ENCODE measurements at places on chromosomes 5 and 9. TPM values are rescaled to one million over a fixed set of nuclear protein-coding genes. Genes with fewer than 3 reads are reported as not detected.

GRCh38 chr5:39376293-39376714 lies 12.0 kb upstream of the C9 start:
- DNase-seq, result peak; percentile 45

GRCh38 chr5:134098690-134099089 lies 15.8 kb upstream of the TCF7 start:
- no peak for DNase-seq

DNA sequence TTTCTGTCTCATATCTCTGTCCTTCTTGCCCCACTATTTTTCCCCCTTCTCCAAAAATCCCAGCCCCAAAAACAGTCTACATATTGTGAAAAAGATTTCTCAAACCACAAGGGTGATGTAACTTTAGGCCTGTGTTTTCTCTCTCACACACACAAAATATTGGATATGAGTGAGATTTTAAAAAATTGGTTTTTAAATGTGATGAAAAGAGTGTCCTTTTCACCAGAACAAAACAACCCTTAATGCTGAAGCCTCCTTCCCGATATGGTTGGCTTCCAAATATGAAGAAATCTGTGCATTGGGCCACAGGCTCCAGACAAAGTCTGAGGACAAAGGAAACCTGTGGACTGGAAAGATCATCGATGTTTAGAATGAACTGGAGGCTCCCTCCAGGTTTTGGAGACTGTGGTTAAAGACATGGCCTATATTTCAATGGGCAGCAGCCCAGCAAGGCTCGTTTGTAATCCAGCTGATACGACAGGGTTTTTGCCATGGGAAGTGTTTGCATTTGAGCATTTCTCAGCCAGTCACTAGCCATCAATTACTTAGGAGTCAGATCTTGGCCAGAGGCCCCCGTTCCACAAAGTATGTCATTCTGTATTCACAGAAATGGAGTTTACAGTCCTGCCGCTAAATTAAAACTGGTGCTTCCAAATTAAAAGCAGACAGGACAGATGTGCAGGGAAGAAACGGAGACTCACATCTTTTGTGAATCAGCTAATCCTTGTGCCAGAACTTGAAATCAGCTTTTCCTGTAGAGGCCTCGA lies 546.3 kb downstream of the EBF1 start:
- DNase-seq, result no peak

GRCh38 chr5:158272409-158272808 lies 413.5 kb upstream of the CLINT1 start:
- no peak for DNase-seq

GRCh38 chr5:142821733-142822487 lies 51.7 kb downstream of the ARHGAP26 start:
- no peak for DNase-seq

GRCh38 chr5:168847511-168848073 lies 268.4 kb upstream of the PANK3 start:
- no peak for DNase-seq

GRCh38 chr5:157857816-157858526 lies 974 bp downstream of the CLINT1 start:
- DNase-seq, result peak; percentile 57

- DNase-seq, result peak; percentile 80
Observed at GRCh38 chr5:1315709-1316587, 21.1 kb upstream of the TERT start.

- no peak for DNase-seq
Observed at GRCh38 chr5:96565582-96566265, 96.5 kb upstream of the CAST start.

DNA sequence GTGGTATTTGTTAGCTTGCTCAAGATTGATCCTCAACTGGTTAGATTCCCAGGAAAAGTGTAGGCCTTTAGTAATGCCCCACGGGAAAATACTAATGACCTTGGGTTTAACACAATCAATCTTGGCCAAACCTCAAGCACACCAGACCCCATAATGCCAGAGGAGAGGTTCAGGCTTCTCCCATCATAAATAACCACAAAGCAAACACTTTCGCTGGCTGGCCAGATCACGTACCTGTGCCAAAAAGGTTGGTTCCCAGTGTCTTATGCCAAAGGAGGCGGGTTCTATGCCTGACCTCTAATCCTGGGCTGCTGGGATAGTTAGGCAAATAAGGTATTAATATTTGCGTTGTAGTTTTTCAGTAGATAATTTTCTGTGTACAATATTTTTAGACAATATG lies 379.2 kb upstream of the CDH18 start:
- DNase-seq, result no peak

- DNase-seq, result no peak
Observed at GRCh38 chr5:458547-459353, 15.8 kb downstream of the EXOC3 start.

DNA sequence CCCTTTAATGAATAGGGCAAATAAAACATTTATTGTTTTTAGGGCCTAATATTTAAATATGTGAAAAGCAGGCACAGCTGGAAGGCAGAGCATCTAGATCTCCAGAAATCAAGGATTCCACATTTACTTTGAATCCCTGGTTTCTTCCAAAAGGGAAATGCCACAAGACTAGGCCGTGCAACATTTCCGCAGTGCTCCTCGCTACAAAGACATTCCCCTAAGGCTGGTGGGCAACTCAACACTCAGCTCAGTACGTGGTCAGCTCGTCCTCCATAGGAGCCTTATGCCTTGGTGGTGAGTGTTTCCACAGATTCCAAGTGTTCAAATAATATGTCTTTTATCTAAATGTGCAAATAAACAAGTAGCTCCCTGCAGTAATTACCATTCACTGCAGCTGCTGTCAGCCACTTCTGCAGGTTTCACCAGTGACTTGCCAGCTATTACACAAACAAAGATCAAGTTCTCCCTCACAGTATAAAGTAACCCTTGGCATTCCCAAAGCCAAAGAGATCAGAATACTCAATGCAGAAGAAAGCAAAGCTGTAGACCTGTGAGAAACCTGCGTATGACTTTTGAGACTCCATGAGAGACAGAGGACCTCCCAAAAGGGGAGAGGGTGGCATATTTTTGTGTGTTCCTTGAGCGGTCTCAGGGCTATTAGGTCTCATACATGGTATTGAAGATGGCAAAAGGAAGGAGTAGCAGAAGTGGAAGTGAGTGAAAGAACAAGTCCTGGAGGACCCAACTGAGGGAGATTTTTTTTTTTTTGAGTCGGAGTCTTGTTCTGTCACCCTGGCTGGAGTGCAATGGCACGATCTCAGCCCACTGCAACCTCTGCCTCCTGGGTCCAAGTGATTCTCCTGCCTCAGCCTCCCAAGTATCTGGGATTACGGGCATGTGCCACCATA lies 38.0 kb upstream of the TENT2 start:
- DNase-seq, result no peak

DNA sequence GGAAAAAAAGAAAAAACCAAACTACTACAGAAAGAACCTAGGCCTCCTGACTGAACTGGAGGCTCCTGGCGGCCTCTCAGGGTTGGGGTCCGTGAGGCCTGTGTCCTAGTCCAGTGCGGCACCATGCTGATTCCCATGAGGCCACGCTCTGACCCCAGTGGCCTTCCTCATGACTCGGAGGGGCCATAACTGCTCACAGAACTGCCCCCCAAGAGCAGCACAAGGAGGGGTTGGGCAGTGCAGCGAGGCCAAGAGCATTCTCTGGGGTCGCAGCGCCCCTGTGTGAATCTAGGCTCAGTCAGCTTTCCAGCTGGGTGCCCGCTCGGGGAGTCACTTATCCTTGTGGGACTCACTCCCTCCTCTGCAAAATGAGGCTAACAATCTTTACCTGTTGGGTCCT lies 79.3 kb upstream of the FBXW11 start:
- DNase-seq, result no peak

DNA sequence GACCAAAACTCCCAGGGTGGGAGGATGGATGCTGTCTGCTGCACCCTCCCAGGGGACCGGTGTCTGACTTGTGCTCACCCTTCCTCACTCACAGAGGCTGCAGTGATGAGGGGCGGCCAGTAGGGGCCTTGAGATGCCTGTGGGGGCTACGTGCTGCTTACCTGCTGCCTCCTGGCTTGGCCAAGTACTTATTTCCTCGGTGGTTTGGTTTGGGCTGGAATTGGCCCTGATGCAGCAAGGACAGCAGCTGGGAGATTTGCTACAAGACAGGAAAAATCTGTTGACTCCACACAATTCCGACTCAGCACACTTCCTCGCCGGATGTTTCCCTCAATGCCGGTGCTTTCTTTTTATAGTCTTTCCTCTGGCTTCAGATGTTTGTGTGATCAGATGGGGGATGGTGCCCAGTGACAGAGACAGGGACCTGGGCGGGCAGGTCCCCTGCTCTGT lies 6.6 kb downstream of the PCDH12 start:
- DNase-seq, result peak; percentile 51

- DNase-seq, result no peak
Observed at GRCh38 chr5:91794856-91795548, 411.9 kb upstream of the ARRDC3 start.

GRCh38 chr9:27088981-27089380 lies 20.0 kb upstream of the TEK start:
- no peak for DNase-seq

GRCh38 chr9:109992293-109992692 lies 212.3 kb downstream of the PALM2AKAP2 start:
- DNase-seq, result no peak

DNA sequence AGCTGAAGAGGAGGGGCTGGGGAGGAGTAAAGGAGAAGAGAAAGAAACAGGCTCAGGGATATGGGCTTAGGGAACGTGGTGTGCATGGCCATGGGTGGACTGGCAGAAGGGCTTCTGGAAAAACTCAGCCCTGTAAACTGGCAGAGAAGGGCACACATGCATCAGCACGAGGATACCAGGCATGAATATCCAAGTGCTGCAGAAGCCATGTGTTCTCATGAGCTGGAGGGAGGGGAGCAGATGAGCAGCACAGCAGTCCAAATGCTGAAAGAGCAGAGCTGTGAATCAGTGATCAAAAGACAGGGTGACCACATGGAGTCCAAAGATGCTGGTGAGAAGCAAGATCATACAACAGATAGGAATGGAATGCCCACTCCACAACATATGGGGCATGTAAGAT lies 72.3 kb downstream of the SEMA5A start:
- no peak for DNase-seq

- no peak for DNase-seq
Observed at GRCh38 chr5:132465059-132465707, 25.4 kb downstream of the IRF1 start.

DNA sequence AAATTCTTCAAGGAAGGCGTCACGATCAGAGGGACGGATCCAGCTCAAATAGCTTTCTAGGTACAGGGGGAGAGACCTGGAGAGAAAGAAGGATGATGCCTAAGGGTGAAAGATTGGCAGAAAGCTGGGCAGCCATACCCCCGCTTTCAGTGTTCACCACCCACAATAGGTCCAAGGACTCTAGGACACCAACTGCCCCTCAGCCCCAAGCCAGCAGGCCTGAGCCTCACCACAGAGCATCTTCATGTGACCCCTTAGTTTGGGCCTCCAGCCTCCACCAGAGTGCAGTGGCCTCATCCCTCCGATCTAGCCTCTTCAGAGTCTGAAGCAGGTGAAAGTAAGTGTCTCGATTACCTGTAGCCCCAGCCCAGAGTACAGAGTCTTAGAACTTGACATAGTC lies 1.7 kb upstream of the VCP start:
- DNase-seq, result no peak

GRCh38 chr9:18189871-18190670 lies 283.9 kb upstream of the ADAMTSL1 start:
- DNase-seq, result no peak

DNA sequence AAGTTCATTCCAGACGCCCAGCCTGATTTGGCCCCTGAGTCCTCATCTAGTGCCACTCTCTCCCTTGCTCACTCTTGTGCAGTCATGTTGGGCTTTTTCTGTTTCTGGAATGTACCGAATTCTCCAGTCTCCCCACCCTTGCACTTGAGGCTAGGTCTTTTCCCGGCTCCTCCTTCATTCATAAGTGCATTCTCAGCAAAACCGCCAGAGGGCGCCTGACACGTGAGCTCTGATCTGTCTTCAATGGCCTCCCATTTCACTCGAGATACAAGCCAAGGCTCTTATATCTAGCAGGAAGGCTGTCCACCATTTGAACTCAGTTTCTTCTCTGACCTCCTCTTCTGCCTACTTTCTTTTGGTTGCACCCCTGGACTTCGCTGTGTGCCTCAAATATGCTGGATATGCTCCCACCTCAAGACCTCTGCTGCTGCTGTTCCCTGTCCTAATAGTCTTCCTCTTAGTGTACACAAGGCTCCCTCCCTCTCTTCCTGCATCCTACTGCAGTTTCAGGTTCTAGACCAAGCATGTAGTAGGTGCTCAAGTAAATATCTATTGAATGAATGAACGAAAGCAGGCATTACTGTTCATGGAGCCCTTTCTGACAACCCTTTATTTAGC lies 568.1 kb upstream of the WWC1 start:
- peak; percentile 64 for DNase-seq

DNA sequence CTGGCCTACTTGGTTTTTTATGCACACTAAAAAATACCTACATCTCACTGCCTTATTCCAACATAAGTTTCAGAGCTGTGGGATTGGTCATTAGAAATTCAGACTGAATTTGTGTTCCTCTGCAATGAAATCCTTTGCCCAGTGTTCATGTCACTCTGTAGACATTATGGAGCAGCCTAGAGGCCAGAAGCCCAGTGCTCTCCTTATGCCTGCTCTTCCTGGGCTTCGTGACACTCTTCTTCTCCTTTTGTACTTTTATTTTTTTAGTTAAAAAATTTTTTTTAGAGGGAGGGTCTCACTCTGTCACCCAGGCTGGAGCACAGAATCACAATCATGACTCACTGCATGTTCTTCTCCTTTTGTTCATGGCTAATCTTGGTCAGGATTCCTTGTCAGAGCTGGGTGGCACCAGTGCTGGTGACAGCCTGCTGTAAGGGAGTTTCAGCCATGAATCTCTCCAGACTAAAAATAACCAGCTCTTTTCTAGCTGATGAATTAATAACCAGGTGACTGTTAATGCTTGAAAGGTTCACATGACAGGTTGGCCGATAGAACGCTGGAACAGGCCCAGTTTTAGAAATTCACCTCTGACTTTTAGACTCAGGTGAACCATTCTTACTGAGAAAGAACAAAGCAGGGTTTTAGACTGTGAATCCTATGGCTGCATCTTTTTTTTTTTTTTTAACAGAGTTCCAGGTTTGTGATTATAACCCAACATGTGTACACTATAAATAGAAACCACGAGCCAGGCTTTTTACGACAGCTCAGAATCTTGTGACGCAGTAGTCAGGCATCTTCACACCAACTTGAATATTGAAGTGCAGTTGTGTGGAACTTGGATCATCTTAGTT lies 34.1 kb upstream of the C5orf47 start:
- DNase-seq, result no peak

Gene GABRP
- total RNA-seq, result not detected

Gene GRXCR2
- not detected for total RNA-seq

Gene SGCD
- not detected for total RNA-seq

Gene OSMR
- not detected for total RNA-seq

Gene RMRP
- total RNA-seq, result 13,083 TPM

Gene BRD8
- total RNA-seq, result 86.7 TPM

Gene EQTN
- not detected for total RNA-seq

Gene FGD3
- 72.1 TPM for total RNA-seq

Gene ORM1
- total RNA-seq, result not detected

Gene CDX1
- not detected for total RNA-seq

Data from activated CD8-positive, alpha-beta memory T cell treated with anti-CD3 and anti-CD28 coated beads, Interleukin-2, amount 10 ng/mL, durations not matched to agents 7 days and 5 days (primary cell).